ENCODE measurements at places on chromosomes 5 and 9.

DNA sequence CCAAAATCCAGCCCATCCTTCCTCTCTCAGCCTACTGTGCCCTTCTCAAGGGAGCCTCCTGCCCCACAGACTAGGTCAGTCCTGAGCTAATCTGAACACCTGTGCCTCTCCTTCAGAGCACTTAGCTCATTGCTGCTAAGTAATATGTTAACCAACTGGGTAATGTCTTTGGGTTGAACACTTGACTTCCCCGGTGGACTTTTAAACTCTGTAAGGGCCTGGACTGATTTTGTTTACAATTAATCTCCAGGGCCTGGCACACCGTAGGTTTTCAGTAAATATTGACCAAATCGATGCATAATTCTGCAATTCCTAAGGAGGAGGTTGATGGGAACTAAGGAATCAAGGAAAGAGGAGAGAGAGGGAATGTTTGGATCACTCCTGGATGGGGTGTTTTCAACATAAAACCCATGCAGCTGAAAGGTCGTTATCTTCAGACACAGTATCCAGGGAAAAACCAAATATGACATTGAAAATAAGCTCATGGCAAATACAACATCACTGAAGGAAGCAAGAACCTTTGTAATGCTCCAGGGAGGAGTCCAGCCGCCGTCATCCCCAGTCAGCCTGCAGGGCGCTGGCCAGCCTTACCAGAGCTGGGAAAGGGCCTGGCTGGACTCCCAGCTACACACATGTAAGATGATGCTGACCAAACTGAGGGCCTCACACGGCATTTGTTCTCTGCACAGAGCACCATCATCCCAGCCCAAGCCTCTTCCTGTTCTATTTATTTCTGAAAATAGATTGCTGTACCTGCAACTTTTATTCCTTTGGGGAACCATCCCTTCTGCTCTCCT, 166.3 kb downstream of the C5orf15 start:
- DNase-seq, result no peak

DNA sequence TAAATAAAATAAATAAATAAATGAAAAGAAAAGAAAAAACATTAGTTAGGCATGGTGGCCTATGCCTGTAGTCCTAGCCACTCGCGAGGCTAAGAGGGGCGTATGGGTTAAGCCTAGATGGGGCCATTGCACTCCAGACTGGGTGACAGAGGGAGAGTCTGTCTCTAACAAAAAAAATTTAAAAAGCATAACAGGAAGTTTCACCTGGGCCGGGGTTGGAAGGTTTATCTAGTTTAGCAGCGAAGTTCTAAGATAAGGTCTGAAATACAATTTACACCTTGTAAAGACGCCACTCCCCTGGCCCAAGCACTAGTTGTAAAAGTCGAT, 18.0 kb downstream of the ZMAT2 start:
- no peak for DNase-seq

- no peak for DNase-seq
These were observed 27.3 kb downstream of the IRX1 start for GRCh38 chr5:3622961-3623360.

DNA sequence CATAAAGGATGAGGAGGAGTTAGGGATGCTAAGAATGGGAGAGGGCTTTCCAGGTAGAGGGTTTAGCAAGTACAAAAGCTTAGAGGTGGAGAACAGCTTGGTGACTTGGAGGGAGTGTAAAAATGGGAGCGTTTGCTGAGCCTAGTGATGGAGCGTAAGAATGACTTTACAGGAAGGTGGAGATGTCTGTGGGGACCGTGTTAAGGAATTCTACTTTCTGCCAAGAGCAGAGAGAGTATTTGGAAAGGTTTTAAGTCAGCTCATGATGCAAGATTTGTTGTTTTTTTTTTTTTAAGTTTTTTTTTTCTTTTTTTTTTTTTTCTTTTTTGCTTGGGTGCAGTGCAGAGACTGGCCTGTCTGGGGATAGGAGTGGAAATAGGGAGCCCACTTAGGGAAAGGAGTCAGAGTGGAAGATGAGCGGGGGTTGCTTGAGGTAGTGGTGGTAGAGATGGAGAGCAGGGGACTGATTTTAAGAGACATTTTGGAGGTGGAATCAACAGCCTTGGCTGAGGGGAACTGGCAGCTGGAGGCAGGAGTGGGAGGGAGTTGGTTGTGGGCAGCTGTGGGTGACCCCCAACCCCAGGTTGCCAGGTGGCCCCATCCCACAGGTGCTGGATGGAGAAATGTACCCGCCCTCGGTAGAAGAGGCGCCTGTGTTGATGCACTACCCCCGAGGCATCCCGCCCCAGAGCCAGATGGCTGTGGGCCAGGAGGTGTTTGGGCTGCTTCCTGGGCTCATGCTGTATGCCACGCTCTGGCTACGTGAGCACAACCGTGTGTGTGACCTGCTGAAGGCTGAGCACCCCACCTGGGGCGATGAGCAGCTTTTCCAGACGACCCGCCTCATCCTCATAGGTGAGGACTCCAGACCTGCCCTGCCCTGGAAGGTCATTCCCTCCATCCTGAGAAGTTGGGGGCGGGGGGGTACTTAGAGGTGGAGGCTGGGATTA, 12.4 kb downstream of the PTGS1 start:
- DNase-seq, result no peak

- DNase-seq, result no peak
These were observed 22.1 kb downstream of the FAM240B start for GRCh38 chr9:38697776-38698300.

DNA sequence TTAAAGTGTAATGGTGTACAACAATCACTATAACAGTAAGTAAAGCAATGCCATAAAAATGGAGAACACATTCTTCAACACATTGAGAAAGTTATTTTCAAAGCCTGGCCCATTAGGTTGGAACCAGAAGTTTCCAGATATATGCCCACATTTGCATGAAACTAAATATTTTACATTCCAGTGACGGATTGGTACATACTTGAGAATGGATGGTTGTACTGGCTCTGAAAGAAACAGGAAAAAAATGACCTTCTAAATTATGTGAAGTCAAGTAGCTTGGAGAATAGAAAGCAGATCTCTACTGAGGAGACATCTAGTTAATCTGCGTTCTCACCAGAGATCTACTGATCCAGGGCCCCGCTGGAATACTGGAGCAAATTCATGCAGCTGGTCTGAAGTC, 1037.0 kb downstream of the NR2F1-AS1 start:
- no peak for DNase-seq

GRCh38 chr5:68456756-68457217, 241.2 kb downstream of the PIK3R1 start:
- no peak for DNase-seq

DNA sequence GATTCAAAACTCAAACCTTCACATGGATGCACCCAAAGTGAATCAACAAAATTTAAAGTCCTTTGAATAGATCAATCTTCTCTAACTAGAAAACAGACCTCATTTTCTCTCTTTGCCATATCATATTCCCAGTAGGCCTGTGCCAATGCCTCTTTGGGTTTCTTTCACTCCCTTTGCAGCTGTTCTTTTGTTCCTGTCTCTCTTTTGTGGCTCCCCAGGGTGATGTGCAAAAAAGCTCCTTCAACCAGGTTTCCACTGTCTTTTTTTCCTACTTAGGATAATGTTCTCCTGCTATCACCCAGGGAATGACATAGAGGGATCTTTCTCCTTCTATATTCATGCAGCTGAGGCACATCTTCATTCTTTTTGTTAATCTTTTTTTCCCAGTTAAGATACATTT, 54.6 kb downstream of the MARCHF3 start:
- DNase-seq, result no peak

GRCh38 chr5:138789771-138790242, 36.6 kb downstream of the CTNNA1 start:
- peak; percentile 31 for DNase-seq

DNA sequence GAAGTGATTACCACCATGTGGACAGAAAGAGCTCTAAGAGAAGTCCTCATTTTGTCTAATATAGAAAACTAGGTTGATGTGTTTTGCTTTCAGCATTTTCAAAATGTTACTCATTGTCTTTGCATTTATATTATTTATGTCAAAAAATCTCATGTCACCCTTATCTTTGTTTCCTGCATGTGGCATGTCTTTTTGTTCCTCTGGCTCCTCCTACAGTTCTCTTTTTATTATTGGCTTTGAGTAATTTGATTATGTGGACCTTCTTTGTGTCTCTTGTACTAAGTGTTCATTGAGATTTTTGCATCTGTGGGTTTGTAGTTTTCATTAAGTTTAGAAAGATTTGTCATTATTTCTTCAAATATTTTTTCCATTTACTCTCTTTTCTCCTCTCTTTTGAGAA, 58.8 kb downstream of the GNG10 start:
- no peak for DNase-seq

GRCh38 chr5:158431369-158432029, 572.6 kb upstream of the CLINT1 start:
- DNase-seq, result no peak

DNA sequence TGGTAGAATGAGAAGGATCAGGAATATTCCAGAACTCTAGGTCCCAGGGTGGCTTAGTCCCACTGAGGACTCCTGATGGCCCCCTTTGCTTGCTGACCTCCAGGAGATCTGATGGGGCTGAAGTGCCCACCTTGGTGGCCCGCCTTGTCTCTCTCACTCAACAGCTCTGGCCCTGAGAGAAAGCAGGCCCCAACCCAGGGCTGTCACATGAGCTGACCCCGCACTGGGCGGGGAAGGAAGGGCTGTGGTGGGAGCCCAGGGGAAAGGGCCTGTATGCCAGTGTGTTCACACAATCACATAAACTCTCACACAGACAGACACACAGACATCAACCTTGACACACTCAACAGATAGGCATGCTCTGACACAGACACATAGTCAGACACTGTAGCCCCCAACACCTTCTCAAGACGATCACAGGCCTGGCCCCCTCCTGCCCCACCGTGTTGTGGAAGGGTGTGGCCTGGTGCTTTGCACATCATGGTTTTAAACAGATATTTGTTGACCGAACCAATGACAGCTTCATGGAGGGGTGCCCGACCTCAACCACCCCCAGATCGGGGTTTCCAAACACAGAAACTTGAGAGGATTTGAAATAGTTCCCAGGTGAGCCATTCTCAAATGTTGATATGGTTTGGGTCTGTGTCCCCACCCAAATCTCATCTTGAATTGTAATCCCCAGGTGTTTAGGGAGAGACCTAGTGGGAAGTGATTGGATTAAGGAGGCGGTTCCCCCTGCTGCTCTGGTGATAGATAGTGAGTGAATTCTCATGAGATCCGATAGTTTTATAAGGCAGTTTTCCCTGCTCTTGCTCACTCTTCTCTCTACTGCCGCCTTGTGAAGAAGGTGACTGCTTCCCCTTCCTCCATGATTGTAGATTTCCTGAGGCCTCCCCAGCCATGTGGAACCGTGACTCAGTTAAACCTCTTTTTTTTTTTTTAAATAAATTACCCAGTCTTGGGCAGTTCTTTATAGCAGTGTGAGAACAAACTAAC, 48.5 kb upstream of the HAND1 start:
- DNase-seq, result no peak

GRCh38 chr9:109439378-109440116, 58.6 kb downstream of the PTPN3 start:
- DNase-seq, result no peak

- no peak for DNase-seq
These were observed 37.0 kb upstream of the RAB3C start for GRCh38 chr5:58545912-58546311.

- DNase-seq, result no peak
These were observed 75.6 kb downstream of the DCP2 start for GRCh38 chr5:113052041-113052795.

- no peak for DNase-seq
These were observed 586.3 kb downstream of the PTPRD start for GRCh38 chr9:10026443-10026984.

GRCh38 chr5:20367178-20367577, 379.2 kb upstream of the CDH18 start:
- DNase-seq, result no peak

DNA sequence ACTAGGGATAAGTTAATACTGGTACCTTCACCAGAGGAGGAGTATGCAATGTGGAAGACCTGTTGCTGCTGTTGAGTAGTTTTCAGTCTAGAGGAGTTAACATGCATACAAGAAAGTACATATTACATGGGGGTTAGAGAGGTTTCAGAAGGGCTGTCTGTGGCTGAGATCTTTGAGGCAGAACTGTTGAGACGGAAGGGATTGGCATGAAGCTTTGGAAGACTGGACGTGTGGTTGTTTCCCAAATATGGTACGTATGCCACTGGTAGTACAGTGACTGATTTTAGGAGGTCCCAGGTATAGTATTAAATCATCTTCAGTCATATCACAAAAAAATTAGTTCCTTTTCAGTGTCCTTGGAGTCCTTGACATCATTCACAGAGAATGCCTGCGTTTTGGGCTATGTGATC, 17.6 kb downstream of the TNFAIP8 start:
- DNase-seq, result no peak

GRCh38 chr9:90124961-90125360, 517.7 kb downstream of the DIRAS2 start:
- DNase-seq, result no peak

DNA sequence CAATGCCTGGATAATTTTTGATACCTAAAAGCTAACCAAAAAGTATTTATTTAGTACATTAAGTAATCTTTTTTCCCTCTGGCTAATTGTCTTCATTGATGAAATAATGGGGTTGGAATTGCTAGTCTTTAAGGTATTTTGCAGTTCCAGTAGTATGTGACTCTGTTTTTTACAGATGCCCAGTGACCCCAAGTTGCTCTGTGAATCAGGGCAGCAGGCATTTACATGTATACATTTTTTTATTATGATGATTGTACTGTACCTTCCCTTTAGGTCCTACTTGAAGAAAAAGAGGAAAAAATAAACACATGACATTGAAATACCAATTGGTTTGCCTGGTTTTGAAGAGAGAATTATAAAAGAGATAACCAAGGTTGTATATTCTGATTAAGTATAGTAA, 385.5 kb downstream of the ADGRV1 start:
- DNase-seq, result no peak

GRCh38 chr9:127628758-127629467, 16.8 kb downstream of the STXBP1 start:
- no peak for DNase-seq
